Activated T-cell treated with anti-CD3 and anti-CD28 coated beads, Interleukin-2, amount 50 U/mL, for 48 hours (primary cell): ENCODE measurements at places on chromosomes 12 and 14.
A peak's percentile ranks its signal among the peaks of the same experiment; 100 is the strongest.

DNA sequence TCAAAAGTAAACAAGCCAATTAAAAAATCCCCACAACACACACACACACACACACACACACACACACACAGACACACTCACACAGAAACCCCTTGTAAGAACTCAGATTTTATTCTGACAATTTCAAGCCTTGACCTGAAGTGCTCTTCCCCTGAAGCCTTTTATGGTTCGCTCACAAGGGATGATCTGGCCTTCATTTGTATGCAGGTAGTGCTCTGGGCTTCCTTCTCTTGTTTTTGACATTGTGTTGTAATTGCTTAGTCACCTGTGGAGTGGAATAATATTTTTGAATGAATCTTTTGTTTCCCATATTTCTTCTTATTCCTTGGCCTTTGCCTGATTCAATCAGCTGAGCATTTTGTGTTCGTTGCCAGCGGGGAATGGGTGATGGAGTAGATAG lies 83.3 kb upstream of the CSRP2 start:
- DNase-seq, result no peak

- DNase-seq, result no peak
Observed at GRCh38 chr12:75529316-75529715, 17.9 kb upstream of the KRR1 start.

GRCh38 chr12:108600702-108601007 lies 2.8 kb upstream of the TMEM119 start:
- no peak for DNase-seq

- no peak for DNase-seq
Observed at GRCh38 chr14:30085943-30086342, 158.3 kb upstream of the PRKD1 start.

DNA sequence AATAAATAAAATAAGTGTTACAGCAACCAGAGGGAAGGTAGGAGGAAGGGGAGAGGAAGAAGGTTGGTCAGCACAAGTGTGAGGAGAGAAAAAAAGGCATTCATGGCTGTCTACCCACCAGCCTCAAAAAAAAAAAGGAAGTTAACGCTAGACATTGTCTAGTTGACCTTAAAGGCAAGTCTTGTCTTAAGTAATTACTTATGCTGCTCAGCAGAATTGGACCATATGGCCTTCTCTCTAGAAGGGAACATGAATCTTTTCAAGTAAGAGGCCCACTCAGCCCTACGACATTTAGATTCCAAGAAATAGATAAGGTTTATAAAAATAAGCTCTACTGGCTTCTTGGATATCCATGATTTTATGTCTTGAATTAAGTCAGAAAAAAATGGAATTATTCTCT lies 172.7 kb downstream of the ETNK1 start:
- DNase-seq, result no peak

DNA sequence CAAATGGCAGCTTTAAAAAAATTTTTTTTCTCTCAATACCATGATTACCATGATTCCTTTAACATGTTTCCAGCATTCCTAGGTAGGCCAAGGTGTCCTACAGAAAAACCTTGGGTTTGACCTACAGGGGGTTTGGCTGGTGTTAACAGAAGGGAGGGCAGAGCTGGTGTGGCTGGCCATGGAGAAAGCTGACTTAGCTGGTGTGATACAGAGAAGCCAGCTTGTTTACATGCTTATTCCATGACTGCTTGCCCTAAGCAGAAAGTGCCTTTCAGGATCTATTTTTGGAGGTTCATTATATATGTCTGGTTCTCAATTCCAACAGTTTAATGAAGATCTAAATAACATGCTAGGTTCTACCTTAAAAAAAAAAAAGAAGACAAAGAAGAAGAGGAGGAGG lies 68.6 kb downstream of the EEA1 start:
- DNase-seq, result no peak

DNA sequence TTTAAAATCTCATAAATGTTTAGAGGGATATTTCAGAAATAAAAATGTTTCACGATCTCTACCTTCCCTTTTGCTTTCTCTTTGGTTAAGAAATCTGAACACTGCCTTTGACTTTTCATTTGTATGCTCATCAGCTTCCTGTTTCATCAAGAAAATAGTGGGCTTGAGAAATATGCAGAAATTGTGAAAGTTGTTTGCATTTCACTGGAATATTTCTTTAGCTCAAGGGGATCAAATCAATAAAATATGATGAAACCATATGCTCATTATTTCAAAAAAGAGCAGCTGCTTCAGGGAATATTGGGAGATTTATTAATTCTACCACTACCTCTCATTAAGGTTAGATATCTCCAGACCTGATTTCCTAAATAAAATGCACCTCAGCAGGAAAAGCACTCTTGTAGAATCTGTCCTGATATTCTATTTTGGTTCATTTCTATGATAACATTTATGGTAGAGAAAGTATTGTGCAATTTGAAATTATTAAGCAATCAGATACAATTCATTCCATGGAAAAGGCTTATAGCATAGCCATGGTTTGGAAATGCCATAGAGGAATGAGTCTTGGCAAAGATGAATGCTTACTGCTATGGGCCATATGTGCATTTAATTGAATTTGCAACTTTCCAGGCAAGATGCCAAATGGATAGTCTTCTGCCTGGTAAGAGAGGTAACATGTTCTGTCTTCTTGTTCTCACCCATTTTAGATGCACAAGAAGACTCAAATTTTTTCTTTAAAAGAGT lies 212.6 kb upstream of the SLC16A7 start:
- DNase-seq, result no peak

- DNase-seq, result peak; percentile 64
Observed at GRCh38 chr12:118307069-118307954, 65.4 kb downstream of the TAOK3 start.

GRCh38 chr14:69153152-69153872 lies 393 bp upstream of the DCAF5 start:
- DNase-seq, result no peak

- no peak for DNase-seq
Observed at GRCh38 chr14:104303705-104304425, 165.5 kb downstream of the KIF26A start.

GRCh38 chr12:131929581-131930456 lies 743 bp downstream of the PUS1 start:
- peak; percentile 49 for DNase-seq

GRCh38 chr12:1853716-1854115 lies 33.4 kb downstream of the LRTM2 start:
- DNase-seq, result no peak

GRCh38 chr12:79435742-79436141 lies 255.0 kb downstream of the PAWR start:
- no peak for DNase-seq
